ENCODE measurements at places on chromosomes 7 and 10.

GRCh38 chr10:43644252-43644651 is 4.4 kb downstream of the ZNF32 start:
- DNase-seq = no peak

DNA sequence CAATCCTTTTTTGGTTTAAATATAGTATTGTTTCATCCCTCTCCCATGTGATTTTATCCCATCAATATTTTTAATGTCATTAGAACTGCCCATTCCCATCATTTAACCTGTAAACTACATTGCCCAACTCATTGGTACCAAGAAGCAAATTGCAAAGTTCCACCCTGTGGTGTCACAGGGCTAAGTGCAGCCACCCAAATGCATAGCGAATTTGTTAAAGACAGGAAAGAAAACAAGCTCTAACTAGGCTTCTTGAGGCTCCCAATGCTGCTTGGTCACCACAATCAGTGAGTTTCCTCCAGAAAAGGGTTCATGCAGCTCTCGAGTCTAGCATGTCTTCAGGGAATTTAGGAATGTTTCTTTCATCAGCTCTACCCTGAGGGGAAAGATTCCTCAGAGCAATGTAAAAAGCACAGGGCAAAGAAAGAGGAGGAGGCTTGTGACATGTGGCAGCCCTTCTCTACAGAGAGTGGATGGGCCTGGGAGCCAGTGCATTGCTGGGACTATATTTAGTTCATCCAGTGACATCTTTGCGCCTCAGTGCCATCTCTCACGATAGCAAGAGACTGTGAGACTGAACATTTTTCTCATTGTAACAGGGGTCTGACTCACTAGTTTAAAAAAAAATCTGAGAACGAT is 58.1 kb downstream of the CAV1 start:
- DNase-seq = peak; percentile 89

GRCh38 chr7:3493499-3493898 is 192.4 kb downstream of the SDK1 start:
- DNase-seq = peak; percentile 55

DNA sequence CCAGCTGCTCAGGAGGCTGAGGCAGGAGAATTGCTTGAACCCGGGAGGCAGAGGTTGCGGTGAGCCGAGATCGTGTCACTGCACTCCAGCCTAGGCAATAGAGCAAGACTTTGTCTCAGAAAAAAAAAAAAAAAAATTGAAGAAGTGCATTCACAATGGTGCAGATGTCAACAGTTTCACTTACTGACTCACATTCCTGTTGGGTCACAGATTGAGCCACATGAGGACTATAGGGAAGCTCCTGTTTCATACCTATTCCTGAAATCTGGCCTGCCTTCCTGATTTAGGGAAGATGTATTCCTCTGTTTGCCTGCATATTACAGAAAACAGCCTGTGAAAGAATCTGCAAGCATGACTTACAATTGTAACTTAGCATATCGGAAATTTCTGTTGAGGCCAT is 78.2 kb downstream of the AKR1C4 start:
- no peak for DNase-seq

GRCh38 chr7:122055073-122055472 is 89.0 kb downstream of the AASS start:
- no peak for DNase-seq

- peak; percentile 10 for DNase-seq
Measured at GRCh38 chr7:140914083-140914482, 10.6 kb downstream of the BRAF start.

DNA sequence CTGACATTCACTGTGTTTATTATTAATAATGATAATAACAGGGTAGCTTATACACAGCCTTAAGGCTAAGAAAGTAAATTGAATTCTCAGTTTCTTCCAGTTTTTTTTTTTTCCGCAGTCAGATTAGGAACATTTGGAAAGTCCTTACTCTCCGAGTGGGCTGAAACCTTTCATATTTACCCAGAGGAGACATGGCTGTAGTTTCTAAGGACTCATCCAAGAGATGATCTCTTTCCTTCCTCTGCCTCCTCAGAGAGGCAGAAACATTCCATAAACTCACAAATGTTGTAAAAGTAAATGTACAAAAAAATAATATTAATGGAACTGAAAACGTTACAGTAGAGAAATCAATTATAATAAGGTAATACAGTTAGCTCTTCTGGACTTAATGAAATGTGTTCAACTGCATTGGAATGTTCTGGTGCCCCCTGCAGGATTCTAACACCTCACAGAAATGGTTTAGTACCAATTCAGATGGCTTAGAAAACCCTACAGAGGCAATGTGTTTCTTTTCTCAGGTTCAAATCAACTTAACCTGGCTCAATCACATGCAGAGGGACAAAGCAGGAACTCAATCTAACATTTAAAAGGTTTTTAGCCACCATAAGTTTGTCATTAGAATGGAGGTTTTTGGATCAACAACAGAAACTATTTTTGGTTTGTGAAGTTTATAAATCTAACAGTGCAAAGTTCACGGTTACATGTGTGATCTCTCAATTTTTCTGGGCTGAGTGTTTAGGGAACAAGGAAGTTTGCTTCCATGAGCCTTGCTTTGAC is 71.7 kb downstream of the ICA1 start:
- DNase-seq = peak; percentile 52

- no peak for DNase-seq
Measured at GRCh38 chr10:99341860-99342490, 12.8 kb downstream of the CNNM1 start.

- peak; percentile 20 for DNase-seq
Measured at GRCh38 chr7:158865462-158865922, 9.1 kb downstream of the DYNC2I1 start.

DNA sequence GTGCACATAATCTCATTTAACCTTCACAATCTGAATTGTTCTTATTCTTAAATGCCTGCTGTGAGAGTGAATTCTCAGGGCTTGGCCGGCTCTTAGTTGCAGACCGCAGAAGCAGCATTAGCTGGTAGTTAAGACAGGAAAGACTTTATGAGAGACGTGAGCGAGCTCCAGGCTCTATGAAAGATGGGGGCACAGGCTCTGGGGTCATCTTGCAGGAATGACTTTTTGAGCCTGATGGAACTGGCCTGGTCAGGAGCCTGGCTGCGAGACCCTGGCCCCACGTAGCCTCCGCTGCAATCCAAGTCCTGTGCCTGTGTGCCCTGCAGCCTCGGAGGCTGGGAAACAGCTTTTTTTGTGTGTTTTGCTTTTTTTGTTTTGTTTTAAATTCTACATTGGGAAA is 958.8 kb upstream of the ZNF722 start:
- no peak for DNase-seq

GRCh38 chr10:30656233-30656632 is 26.7 kb upstream of the LYZL2 start:
- no peak for DNase-seq

GRCh38 chr7:16695621-16696237 is 49.7 kb downstream of the BZW2 start:
- DNase-seq = peak; percentile 70
